ENCODE measurements at places on chromosomes 4 and X.

GRCh38 chrX:103124284-103124683 lies 31.3 kb upstream of the NXF3 start:
- no peak for DNase-seq

GRCh38 chr4:169225812-169226211 lies 44.9 kb downstream of the SH3RF1 start:
- DNase-seq, result no peak

DNA sequence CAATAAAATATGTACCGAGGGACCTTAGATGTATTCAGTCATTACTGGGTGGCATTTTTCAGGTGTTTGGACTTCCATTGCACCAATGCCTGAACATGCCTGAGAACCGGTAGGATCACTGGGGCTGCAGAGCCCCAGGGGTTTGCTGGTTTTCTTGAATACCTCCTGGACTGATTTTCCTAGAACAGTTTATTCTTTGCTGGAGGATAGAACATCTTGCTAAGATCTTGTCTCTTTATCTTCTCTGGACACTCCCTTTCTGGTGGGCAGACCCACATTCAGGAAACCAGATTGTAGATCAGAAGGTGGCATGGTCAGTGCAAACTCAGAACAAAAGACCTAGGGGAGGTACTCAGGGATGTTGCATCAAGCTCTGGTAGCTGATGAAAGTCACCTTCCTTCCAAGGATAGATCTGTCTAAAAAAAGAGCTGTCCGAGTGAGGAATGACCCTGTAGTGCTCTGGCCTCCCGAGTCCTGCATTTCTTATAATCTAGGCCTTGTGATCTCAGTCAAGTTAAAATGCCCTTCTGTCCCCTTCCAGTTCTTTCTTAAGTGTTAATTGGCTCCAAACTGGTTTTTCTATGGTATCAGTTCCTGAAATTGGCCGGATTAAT lies 84.8 kb downstream of the CLDN34 start:
- no peak for DNase-seq

- no peak for DNase-seq
Observed at GRCh38 chr4:114028071-114028470, 48.6 kb upstream of the ARSJ start.

- no peak for DNase-seq
Observed at GRCh38 chr4:72390409-72390808, 178.6 kb downstream of the ADAMTS3 start.

- no peak for DNase-seq
Observed at GRCh38 chrX:24988314-24988713, 27.5 kb downstream of the ARX start.

DNA sequence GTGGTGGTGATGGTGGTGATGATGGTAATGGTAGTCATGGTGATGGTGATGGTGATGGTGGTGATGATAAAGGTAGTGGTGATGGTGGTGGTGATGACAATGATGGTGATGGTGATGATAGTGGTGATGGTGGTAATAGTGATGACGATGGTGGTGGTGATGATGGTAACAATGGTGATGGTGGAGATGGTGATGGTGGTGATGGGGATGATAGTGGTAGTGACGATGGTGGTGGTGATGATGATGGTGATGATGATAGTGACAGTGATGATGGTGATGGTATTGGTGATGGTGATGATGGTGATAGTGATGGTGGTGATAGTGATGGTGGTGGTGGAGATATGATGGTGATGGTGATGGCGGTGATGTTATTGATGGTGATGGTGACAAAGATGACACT lies 108.4 kb upstream of the NKX1-1 start:
- DNase-seq, result no peak

GRCh38 chr4:152935631-152936445 lies at the start of gene FHDC1:
FHDC1 (plus strand) TSS chr4:152936323; CDS start chr4:152943058, 6,735 bp downstream.
- no peak for DNase-seq

DNA sequence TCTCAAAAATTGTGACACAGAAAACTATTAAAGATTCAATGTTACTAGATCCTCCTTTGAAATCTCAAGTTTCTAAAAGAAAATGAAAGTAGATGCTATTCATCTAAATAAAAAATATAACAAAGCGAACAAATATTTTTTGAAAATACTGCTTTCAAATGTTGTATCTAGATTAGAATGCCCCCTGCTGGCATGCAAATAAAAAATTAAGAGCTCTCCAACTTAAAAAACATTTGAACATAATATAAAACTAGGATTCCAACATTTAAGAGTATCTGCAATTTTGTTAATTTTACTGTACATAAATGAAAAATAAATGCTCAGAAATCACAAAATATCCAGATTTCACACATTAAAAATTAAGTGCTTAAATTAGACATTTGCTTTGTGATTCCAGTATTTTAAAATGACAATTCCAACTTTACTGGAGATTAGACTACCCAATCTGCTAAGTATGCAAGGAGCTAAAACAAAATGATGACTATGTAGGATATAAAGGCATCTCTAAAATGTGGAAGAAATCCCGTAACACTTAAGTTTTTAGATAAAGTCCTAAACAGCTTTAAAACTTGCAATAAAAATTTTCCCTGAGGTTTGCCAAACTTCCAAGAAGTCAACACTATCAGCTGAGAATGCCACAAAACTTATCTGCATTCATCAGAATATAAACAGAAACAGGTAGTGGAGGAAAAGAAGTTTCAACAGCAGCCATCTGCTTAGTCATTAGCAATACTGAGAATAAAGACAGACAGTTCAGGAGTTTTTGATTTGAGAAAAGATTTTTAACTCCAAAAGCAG lies 32.7 kb downstream of the DHX15 start:
- no peak for DNase-seq

DNA sequence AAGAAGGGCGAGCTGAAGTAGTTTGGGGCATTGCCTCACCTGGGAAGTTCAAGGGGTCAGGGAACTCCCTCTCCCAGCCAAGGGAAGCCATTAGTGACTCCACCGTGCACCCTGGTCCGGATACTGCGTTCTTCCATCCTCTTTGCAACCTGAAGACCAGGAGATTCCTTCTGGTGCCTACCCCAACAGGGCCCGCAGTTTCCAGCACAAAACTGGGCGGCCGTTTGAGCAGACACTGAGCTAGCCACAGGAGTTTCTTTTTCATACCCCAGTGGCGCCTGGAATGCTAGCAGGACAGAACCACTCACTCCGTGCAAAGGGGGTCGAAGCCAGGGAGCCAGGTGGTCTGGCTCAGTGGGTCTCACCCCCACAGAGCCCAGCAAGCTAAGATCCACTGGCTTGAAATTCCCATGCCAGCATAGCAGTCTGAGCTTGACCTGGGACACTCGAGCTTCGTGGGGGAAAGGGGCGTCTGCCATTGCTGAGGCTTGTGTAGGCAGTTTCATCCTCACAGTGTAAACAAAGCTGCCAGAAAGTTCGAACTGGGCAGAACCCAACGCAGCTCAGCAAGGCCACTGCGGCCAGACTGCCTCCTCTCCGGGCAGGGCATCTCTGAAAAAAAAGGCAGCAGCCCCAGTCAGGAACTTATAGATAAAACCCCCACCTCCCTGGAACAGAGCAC lies 1039.4 kb upstream of the IGFBP7 start:
- no peak for DNase-seq

GRCh38 chrX:123731258-123731986 lies 1.4 kb downstream of the THOC2 start:
- peak; percentile 4 for DNase-seq

GRCh38 chrX:38968344-38969216 lies 167.3 kb downstream of the MID1IP1 start:
- no peak for DNase-seq

GRCh38 chr4:102399021-102399420 lies 53.7 kb upstream of the SLC39A8 start:
- DNase-seq, result no peak

DNA sequence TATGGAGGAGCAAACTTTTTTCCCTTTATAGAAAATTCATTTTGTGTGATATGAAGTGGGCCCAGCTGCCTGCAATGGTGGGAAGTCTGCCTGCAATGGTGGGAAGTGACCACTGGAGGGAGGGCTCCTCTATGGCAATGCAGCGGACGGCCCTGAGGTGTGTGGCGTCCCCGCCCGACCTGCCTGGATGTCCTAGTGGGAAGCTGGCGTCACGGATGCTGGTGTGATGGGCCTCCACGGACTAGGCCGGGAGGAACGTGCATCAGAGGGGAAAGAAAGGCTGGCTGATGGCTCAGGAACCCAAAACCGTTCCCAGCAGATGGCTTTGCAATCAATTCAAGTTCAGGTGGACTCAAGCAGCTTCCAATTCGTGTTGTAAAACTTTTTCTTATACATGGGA lies 177.9 kb downstream of the AFAP1 start:
- peak; percentile 56 for DNase-seq

DNA sequence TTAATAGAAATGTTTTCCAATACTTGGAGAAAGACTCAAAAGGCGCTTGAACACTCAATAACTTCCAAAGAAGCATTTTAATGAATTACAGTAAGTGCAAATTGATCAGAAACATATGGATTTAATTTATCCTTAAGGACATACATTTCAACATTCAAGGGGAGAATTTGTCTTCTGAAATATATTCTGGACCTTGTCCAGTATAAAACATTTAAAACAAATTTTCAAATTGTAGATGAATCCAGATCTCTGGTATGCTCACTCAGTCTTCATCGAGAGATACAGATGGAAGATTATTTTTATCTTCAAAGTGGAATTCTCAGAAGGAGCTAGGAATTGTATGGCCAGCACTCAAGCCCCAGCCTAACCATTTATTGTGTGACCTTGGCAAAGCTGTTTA lies 310.4 kb downstream of the ZNF674 start:
- no peak for DNase-seq

DNA sequence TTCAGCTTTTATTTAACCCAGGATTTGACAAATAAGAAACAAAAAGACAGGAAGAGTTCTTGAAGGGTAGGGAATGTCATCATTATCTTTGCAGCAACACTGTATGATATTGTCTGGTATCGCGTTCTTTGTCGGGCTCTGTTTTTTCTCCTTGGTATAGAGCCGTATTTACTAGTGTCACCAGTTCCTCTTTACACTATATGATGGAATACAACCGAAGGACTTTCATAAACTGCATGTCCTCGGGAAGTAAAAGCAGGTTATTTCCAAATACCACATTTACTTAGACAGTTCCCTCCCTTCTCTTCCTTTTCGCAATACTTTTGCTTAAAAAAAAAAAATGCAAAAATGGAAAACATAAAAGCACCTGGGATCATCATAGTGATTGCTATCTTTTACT lies 96.6 kb upstream of the IL13RA1 start:
- no peak for DNase-seq

DNA sequence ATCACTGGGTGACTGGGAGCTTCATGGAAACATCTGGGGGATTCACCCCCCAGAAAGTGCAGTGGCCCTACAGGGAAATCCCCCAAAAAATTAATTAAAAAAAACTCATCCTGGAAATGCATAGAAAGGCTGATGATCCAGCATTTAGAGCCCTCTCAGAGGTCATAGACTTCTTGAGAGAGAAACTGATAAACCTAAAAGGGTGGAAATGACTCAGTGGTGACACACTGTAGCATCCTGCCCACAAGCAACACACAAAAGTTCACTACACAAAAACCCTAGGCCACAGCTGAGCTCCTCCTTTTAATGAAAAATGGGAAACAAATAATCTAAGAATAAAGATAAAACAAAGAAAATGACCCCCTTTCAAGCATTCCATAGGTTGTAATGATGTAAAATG lies 911.5 kb downstream of the GLUD2 start:
- DNase-seq, result no peak

DNA sequence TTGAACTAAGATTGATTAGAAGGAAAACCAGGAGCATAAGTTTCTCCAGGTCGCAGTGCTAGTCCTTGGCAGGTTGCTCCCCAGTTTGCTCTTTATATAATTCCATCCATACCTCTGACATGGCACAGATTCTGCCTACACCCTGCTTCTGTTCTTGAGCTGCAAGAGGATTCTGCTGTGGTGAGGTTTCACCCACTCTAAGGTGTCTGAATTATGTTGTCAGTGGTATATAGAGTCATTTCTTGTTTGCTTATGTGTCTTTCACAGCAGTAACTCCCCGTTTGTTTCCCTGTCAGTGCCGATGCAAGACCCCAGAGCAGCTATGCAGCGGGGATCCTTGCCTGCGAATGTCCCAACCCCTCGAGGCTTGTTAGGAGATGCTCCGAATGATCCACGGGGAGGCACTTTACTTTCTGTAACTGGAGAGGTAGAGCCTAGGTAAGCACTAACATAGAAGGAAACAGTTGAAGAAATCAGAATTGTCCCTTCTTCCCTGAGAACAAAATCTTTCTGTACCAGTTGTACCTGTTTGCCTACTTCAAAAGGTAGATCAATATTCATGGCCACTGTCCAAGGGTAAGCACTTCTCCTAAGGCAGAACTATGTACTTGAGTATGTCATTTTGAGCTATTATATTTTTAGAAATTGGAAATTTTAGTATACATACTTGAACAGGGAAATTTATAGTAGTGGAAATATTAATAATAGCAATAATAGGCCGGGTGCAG lies 11.2 kb downstream of the CSTF2 start:
- DNase-seq, result no peak

DNA sequence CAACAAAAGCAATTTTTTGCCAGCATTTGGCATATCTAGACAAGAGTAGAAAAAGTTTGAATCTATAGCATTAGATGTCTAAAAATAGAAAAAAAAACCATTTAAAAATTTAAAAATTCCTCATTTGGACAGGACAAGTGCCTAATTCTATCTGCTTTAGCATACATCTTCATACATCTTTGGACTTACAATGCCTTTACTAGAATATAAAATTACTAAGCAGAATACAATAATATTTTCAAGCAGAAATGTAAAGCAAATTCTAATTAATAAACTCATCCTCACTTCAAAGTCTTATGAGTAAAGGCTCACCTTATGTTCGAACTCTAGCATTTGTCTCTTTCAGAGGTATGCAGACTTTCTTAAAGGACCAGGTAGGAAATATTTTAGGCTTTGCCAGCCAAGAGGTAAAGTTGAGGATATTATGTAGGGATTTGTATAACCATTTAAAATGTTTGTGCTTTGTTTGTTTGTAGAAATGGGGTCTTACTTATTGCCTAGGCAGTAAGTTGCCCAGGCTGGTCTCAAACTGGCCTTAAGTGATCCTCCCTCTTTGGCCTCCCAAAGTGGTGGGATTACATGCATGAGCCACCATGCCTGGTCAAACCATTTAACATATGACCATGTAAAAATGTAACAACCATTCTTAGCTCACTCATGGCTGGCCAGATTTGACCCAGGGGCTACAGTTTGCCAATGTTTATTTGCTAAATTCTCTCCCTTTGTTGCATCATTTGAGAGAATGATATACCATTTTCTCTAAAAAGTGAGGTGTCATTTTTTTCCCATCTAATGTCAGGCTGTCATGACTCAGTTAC lies 29.1 kb downstream of the UGDH start:
- DNase-seq, result no peak

- no peak for DNase-seq
Observed at GRCh38 chrX:139905743-139906142, 27.1 kb downstream of the ATP11C start.

DNA sequence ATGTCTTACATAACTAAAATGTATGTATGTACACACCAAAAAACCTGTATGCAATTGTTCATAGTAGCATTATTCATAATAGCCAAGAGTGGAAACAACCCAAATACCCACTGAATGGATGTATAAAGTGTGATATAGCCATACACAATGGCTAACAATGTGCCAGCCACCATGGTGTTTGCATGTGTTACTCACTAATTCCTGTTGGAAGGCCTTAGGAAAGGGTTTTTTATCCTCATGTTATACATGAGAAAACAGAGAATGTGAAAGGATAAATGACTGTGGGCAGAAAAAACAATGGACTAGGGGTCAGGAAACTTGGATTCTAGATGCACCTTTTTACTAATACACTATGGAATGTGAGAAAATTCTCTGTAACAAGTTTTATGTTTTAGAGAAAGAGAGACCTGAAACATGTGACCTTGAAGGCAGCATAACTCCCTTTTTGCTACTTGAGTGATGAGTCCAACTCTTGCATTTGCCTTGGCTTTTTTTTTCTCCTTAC lies 55.7 kb downstream of the TIGD2 start:
- no peak for DNase-seq

Data from stimulated activated CD4-positive, alpha-beta T cell treated with anti-CD3 and anti-CD28 coated beads, Interleukin-1b, Interleukin-23, amount 100 ng/mL, for 48 hours (primary cell).